ENCODE measurements at places on chromosomes 3 and 15. TPM values are rescaled to one million over a fixed set of nuclear protein-coding genes. Genes with fewer than 3 reads are reported as not detected.

Gene IGF1R
- 10.6 TPM for total RNA-seq

Gene CCR8
- total RNA-seq, result 0.94 TPM

DNA sequence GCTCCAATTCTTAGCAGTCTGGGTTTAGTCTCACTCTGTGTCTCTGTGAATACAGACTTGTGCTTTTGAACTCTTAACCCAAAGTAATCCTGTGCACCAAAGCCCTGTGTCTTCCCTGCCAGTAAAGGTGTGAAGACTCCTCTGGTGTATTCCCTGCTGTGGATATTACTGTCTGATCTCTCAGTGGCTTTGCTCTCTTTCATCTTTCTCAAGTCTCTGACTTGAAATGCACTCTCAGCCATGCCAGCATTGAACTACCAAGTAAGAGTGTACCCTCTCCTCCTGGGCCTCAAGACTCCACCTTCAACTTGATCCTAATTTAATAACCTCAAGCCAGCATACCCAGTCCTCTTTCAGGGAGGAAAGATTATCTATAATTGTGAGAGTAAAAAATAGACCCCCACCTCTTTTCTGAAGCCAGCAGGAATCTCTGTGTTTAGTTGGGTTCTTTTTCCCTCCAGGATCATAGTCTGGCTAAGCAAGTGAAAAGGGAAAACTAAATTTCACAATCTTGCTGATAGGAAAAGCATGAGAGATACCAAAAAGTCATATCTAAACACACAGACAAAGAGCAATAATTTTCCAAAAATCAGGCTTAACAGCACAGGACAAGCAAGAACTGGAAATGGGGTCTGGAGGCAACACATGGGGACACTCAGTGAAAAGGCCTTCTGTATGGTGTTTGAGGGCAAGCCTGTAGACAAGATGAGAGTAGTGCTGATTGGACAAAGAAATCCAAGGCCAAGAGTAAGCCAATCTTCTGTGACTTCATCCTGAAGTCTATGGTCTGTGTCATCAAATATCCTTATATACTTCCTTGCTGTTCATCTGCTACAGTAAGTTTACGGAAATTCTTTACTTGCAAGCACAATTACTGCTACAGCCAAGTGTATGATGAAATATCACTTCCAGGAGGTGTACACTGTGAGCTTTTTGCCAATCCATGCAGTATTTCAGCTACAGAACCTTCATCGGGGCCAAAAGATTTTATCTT is 296.1 kb upstream of the TGFBR2 start:
- H3K4me3 ChIP-seq, result no peak overlapping the region
- H3K27me3 ChIP-seq, result no peaks in the 10 kb centered on the region
- no peak overlapping the region for H3K27ac ChIP-seq
- no peaks in the 10 kb centered on the region for H3K4me1 ChIP-seq
- peaks cover 2% of the 10 kb centered on the region for H3K36me3 ChIP-seq

- no peak for DNase-seq
- H3K27ac ChIP-seq, result no peak overlapping the region
- no peak overlapping the region for H3K4me3 ChIP-seq
- H3K27me3 ChIP-seq, result no peaks in the 10 kb centered on the region
Observed at GRCh38 chr3:23685541-23686258, 120.1 kb upstream of the UBE2E1 start.

DNA sequence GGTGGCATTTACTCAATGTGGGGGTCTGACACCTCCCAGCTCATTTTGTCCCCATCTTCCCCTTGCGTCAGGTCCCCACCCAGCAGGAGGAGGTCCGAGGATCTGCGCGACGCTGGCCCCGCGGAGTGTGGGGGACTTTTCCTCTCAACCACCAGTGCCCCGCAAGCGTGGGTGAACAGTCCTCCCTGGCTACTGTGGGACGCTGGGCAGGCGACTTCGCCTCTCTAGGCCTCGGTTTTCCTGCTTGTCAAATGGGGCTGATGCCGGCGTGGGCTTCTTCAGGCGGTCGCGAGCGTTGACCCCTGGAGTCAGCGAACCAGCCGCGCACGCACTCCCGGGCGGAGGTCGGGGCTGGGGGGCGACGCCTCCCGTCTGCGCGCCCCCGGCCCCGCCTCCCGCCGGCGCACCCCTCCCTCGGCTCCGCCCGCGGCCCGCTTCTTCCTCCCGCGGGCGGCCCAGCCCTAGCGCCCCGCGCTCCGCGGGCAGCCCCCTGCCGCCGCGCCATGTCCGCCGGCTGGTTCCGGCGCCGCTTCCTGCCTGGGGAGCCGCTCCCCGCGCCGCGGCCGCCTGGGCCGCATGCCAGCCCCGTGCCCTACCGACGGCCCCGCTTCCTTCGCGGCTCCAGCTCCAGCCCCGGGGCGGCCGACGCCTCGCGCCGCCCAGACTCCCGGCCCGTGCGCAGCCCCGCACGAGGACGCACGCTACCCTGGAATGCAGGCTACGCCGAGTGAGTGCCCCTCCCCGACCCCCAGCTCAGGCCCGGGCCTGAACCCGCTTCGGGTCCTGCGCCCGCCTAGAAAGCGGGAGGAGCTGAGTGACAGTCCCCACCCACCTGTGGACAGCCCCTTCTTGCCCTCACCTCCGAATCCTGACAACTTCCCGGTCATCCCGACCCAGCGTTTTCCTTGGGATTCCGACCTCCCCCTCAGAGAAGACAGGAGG is at the start of gene PPM1M:
Gene PPM1M (plus strand): TSS at position 438 of the 942 bp plus-strand sequence. CDS start 66 bp downstream, at position 504.
- H3K36me3 ChIP-seq, result peaks cover 65% of the 10 kb centered on the region
- H3K27ac ChIP-seq, result peak within 1 kb of the TSS; percentile 87
- DNase-seq, result peak; percentile 68
- H3K4me1 ChIP-seq, result peaks cover 83% of the 10 kb centered on the region
- no peaks in the 10 kb centered on the region for H3K27me3 ChIP-seq
- H3K4me3 ChIP-seq, result peak within 1 kb of the TSS; percentile 92

DNA sequence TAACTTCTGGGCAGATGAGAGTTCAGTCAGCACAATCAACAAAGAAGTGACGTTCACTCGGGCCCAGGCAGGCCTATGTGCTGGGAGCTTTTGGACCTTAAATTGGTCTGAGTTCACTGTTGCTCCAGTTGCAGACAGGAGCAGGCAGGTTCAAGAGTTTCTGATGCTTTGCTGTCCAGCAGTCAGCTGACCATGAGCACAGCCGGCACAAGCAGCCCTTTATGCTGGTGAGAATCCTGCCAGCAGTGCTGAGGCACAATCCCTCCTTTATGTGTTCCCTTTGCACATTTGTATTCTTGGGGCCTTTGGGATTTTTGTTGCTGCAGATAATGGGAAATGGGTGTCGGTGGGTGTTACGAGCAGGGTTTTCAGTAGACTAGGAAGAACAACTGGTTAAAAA is 81.2 kb upstream of the GOLGA8J start:
- no peak overlapping the region for H3K27ac ChIP-seq
- no peaks in the 10 kb centered on the region for H3K27me3 ChIP-seq
- DNase-seq, result no peak
- no peak overlapping the region for H3K4me3 ChIP-seq

Measured in activated CD8-positive, alpha-beta T cell treated with anti-CD3 and anti-CD28 coated beads, Interleukin-2, amount 10 ng/mL, durations not matched to agents 7 days and 5 days (primary cell).